Stimulated activated CD4-positive, alpha-beta T cell treated with anti-CD3 and anti-CD28 coated beads, Interleukin-4, amount 100 ng/mL, for 4 hours (primary cell): ENCODE measurements at places on chromosomes 16 and 17.
A peak's percentile ranks its signal among the peaks of the same experiment; 100 is the strongest.

DNA sequence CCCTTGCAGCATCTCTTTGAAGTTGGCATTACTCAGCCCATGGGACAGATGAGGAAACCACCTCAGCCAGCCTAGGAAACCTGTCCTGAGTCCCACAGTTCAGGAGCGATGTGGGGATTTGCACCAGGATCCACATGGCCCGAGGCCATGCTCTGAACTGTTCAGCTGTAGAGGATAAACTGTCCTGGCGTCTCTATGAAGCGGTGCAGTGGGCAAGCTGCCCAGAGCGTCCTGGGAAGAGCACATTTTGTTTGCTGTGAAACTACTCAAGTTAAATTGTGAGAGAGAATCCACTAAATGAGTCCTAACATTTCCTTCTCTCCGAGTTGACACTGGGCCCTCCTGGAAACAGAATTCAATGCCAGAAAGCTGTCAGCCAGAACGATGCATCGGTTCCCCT, 276.6 kb upstream of the TNRC6C start:
- no peak for DNase-seq

DNA sequence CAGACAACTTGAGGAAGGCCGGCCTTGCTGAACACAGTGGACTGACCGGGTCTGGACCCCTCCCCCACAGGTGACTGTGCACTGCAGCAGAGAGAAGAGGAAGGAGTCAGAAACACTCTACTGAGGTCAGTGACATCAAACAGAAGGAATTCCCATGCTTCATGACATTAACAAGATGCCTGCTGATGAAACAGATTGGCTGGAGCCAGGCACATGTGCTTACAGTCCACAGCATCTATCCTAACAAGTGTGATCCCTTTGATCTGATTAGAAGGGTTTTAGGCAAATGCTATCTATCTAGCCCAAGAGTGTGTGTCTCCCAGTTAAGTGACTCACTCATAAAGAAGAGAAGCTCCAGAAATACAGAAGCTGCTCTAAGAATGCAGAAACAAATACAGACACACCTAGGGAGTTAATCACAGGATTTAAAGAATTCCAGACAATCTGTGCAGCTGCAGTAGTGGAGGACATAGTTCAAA, 90.2 kb downstream of the SYCE1L start:
- no peak for DNase-seq

DNA sequence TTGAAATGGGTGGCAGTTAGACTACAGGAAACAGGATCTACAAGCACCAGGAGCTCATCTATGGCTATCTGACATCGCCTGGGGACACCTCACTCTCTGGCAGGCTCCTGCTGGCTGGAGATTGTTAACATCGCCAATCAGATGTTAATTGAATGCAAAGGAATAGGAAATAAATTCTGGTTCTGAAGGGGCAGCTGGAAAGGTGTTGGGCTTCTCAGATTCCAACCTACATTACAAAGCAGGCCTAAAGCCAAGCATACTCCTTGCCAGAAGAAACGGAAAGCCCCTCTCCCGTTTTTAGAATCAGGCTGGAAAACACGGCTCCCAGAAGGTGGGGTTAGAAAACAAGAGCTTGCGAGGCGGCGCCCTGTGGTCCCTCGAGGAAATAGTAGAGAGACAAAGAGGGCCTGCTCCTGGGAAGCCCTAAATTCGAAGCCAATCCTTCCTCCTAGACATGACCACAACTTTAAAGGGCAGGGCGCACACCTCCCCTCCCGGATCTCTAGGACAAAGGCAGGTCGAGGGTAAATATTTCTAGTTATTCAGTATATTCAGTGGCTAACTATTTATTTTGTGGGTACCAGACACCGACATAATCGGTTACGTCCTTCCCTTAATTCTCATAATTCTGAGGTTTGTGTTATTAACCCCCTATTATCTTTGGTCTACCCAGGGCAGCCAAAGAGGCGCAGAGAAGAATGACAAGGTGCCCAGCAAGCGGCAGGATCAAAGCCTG, 763 bp upstream of the TOM1L1 start:
- no peak for DNase-seq

GRCh38 chr17:33647956-33648355, 354.9 kb upstream of the ASIC2 start:
- DNase-seq: no peak

- no peak for DNase-seq
These were observed 3.8 kb downstream of the CEP131 start for GRCh38 chr17:81218991-81219390.

GRCh38 chr16:63200940-63201339, 1164.7 kb upstream of the CDH8 start:
- no peak for DNase-seq

DNA sequence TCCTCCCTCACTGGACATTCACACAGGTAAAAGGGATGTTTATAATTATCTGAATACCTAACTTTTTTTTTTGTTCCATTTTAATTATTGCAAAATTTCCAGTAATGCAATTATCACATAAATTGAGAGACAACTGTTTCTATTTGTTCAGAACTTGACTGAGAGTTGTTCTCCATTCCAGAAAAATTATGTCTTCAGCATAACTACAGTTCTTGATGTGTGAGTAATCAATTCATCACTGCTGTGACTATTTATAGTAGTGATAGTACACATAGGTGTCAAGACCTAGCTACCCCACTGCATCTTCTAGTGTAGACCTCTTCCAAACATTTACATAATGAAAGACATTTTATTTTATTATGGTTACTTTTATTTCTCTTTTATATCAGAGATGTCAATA, 5.8 kb upstream of the TNRC6A start:
- DNase-seq: no peak

DNA sequence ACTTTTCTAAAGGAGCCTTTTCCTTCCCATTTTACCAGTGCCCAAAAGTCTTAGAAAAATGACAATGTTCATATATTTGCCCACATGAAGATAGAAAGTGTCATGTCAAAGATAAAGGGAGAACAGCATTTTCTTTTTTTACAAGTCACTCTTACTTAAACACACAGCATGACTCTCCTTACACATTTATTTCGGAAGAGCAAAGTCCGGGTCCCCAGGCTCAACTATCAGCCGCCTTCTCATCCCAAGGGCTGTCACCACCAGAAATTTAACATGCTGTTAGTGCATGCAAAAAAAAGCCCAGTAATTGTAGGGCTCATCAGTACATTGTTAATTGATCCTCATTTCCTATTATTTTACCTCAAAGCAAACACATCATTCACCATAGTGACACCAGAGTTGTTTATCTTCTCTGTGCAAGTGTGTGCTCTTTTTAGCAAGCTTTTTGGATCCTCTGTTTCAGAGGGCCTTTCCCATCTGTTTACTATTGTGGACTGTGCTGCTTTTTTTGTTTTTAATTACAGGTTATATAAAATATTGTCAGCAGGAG, 560.3 kb downstream of the WWOX start:
- no peak for DNase-seq

DNA sequence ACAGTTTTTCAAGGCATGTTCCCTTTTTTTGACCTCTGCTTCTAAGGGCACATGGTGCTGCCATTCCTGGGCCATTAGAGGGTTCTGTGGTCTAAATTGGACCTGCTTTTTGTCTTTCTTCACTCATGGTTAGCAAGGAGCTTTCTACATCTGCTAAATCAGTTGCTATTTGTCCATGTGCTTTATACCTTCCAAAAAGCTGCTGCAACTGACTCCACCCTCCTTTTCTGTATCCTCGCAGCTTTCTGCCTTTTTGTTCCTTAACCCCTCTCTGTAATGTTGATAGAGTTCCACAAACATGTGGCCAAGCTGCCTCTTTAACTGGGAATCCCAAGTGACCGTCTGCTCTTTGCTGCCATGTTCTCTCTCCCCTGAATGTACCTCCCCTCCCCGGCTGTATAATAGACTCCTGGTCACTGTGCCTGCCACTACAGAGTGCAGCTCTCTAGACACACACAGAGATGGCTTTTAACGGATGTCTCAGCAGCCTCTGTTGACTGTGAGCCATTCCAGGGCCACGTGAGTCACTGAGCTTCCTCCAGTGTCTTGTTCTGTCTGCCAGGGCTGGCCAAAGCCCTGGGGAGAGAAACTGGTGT, 57.4 kb upstream of the TEKT3 start:
- DNase-seq: no peak

GRCh38 chr16:31242206-31242605, 17.6 kb upstream of the ITGAM start:
- DNase-seq: no peak

- DNase-seq: no peak
These were observed 14.0 kb upstream of the DPEP1 start for GRCh38 chr16:89599451-89599858.

DNA sequence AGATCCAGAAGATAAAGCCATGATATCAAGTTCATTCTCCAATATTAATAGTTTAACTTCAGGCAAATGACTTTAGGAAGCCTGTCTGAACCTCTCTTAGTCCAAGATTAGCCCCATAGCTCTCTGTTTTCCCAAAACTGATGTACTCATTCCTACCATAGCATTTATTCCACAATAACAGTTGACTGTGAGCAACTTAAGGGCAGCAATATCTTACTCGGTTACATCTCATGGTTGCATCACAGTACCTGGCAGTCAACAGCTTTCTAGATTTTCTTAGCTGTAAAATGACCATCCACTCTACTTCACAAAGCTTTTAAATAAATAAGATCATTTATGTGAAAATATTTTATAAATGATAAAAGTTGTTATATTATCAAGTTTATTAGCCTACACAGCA, 58.2 kb upstream of the STAC2 start:
- no peak for DNase-seq

GRCh38 chr16:64545768-64546167, 576.1 kb downstream of the CDH11 start:
- DNase-seq: no peak

DNA sequence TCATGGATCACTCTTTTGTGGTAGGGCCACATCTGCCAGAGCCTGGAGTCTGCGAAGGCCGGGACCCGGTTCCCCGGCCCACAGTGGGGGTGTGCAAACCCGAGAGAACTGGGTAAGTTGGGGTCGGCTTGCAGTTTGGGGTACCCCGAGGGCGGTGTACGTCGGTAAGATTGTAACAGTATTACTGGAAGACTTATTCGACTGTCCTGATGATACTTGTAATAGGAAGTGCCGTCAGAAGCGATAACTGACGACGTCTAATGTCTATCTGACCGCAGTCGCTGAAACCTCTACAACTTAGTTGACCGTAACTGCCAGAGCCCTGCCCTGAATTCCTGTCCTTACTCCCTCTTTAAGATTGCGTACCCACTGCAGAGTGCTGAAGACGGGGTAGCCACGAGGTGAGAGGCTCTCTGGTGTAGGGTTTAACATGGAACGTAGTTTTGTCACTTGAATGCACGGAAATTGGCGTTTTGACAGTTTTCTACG, 24.0 kb downstream of the TRPV2 start:
- DNase-seq: no peak

GRCh38 chr17:77374170-77374936, 233.6 kb downstream of the SEC14L1 start:
- peak; percentile 64 for DNase-seq

DNA sequence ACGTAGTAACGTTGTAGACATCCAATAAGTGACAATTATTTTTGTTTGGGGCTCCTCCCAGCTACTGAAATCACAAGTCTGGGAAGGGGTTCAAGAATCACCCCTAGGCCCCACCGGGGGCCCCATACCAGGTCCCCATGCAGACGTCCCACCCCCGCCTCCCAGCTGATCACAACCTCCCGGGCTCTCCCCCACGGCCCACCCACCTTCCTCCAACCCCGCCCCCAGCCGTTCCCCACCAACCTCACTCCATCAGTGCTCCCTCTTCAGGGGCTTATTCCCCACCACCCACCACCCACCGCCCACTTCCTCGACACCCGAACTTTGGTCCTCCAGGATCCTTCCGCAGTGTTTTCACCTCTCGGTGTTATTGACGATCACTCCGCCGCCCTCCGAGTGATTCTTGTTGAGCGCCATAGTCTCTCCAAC, 240 bp downstream of the WBP2 start:
- no peak for DNase-seq

GRCh38 chr17:51258756-51259563, 889 bp downstream of the MBTD1 start:
- DNase-seq: peak; percentile 5
